ENCODE measurements at places on chromosomes 7 and 10. TPM values are rescaled to one million over a fixed set of nuclear protein-coding genes. Genes with fewer than 3 reads are reported as not detected.
A peak's percentile ranks its signal among the peaks of the same experiment; 100 is the strongest.

HOXA3 gene
- total RNA-seq, result not detected

GRCh38 chr7:106466867-106467266 lies 182.1 kb upstream of the NAMPT start:
- H3K4me3 ChIP-seq, result no peak overlapping the region
- no peak for DNase-seq
- H3K36me3 ChIP-seq, result no peaks in the 10 kb centered on the region
- H3K4me1 ChIP-seq, result peaks cover 17% of the 10 kb centered on the region
- H3K27ac ChIP-seq, result no peak overlapping the region

DNA sequence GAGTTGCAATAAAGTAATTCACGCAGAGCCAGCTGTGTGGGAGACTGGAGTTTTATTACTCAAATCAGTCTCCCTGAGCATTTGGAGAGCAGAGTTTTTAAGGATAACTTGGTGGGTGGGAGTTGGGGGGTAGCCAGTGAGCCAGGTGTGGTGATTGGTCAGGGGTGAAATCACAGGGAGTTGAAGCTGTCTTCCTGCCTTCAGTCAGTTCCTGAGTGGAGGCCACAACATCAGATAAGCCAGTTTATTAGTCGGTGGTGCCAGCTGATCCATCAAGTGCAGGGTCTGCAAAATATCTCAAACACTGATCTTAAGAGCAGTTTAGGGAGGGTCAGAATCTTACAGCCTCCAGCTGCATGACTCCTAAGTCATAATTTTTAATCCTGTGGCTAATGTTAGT lies 3.3 kb upstream of the CYP51A1 start:
- H3K27me3 ChIP-seq, result no peaks in the 10 kb centered on the region
- H3K36me3 ChIP-seq, result no peaks in the 10 kb centered on the region
- no peak for DNase-seq
- H3K27ac ChIP-seq, result no peak overlapping the region
- H3K4me1 ChIP-seq, result peaks cover 4% of the 10 kb centered on the region

GRCh38 chr7:37448011-37448635 lies 541 bp downstream of the ELMO1 start:
- H3K4me1 ChIP-seq, result no peaks in the 10 kb centered on the region
- DNase-seq, result peak; percentile 51
- H3K4me3 ChIP-seq, result peak overlapping the region; percentile 84
- peaks cover 18% of the 10 kb centered on the region for H3K27me3 ChIP-seq
- H3K36me3 ChIP-seq, result no peaks in the 10 kb centered on the region
- H3K27ac ChIP-seq, result peak overlapping the region; percentile 93

- no peaks in the 10 kb centered on the region for H3K36me3 ChIP-seq
- no peak overlapping the region for H3K27ac ChIP-seq
- H3K4me1 ChIP-seq, result no peaks in the 10 kb centered on the region
- no peak for DNase-seq
- H3K27me3 ChIP-seq, result no peaks in the 10 kb centered on the region
- H3K4me3 ChIP-seq, result no peak overlapping the region
Observed at GRCh38 chr7:118590107-118590506, 365.6 kb downstream of the ANKRD7 start.

CALML5 gene
- total RNA-seq, result not detected
